ENCODE measurements at places on chromosomes 12 and 14.

DNA sequence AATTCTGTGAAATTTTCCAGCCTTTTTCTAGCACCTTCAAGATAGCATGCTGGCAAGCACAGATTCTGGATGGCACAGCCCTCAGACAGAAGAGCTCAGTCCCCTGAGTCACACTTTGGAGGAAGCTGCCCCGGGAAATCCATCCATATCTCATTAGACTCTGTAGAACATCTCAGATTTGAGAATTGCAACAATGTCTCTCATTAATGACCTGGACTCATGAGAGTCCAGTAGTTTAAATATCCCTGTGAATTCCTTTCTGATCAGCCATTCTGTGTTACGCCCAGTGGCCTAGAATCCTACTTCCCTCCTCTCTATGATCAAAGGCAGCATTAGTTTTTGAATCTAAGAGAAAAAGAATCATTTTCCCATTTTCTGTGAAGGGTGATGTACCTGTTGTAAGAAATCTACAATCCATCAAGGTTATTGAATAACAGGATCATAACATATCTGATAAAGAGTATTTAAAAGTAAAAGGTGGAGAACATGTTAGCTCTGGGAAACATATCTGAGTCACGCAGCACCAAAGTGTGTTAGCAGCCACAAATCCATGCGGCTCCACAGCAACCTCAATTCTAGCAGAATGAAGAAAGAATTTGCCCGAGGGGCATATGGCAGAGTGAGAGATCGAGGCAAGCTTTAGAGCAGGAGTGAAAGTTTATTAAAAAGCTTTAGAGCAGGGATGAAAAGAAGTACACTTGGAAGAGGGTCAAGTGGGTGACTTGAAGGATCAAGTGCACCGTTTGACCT lies 855.6 kb upstream of the TMEM132C start:
- DNase-seq: no peak

DNA sequence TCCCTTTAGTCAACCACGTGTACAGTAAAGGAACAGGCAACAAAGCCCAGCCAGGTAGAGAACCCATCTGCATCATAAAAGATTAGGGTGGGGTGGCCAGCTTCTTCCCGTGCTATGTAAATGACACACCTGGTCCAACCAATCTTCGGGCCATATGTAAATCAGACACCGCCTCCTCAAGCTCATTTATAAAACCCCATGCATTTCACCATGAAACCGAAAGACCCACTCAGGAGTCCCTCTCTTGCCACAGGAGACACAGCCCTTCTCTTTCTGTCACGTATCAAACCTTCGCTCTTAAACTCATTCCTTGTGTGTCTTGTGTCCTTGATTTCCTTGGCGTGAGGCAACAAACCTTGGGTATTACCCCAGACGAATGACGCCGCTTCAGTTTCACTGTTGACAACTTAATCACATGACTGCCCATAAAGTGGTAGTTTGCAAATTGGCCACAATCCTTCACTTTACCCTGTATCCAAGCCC lies 59.8 kb upstream of the TBPL2 start:
- DNase-seq: peak; percentile 48

DNA sequence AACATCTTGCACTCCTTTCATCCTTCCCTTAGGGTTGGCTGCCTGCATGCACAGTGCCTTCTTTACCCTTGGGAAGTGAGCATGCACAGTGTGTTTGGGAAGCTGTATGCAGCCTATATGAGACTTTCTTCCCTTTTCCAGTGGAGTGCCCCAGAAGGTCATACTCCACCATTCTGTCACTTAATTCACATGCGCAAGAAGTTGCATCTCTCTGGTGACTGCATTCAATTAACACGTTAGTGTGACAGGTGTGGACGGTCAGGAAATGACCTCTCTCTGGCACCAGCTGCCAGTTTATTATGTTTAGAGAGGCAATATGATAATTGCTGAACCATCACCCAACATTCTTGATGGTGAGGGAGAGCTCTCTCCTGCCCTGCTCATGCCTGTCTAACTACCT lies 770.0 kb downstream of the FLRT2 start:
- DNase-seq: no peak

DNA sequence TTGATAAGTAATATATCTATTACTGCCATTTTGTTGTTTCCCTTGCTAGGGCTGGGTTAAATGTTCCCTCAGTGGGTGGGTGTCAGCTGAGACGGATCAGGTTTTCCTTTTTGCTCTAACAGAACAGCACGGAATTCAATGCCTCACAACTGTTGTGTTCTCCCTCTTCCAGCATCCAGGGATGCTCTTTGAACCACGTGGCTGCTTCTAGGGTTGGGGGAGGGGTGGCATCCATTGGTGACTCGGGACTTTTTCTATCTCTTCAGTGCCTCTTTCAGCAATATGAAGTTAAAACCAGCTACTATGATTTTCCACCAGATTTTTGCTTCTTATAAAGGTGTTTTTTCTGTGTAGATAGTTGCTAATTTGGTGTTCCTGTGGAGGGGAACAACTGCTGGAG lies 884.9 kb upstream of the FOXG1 start:
- DNase-seq: no peak

DNA sequence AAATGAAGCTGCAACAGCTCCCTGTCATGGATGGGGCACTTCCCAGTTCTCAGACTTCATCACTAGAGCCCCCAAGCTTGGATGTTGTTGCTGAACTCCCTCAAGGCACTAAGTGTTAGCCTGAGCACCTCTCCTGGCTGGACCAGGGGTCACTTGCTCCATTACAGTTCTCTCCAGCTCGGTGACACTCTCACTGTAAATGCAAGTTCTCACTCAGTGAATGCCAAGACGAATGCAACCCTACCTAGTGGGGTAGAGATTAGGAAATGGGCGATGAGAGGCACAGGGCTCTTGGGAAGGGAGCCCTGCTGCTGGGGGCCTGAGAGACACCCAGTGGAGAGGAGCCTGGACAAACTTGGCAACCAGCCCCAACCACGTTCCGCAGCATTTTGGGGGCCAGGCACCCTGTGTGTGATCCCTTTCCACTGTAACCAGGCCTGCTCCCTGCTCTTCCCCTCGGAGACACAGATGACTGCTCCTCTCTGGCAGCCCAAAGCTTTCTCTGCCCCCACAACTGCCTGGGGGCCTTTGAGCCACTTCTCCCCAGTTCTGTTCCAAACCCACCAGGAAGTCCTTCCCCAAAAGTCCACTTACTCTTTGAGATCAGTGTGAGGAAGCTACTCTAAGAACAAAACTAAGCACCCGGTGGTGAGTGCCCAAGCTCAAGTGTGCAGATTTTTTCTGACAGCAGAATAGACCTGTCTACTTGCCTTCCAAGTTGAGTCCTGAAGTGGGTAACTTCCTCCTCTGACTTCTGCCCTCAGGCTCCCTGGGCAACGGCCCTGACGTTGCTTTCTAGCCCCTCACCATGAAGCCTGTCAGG lies 8.0 kb upstream of the SELPLG start:
- DNase-seq: no peak

DNA sequence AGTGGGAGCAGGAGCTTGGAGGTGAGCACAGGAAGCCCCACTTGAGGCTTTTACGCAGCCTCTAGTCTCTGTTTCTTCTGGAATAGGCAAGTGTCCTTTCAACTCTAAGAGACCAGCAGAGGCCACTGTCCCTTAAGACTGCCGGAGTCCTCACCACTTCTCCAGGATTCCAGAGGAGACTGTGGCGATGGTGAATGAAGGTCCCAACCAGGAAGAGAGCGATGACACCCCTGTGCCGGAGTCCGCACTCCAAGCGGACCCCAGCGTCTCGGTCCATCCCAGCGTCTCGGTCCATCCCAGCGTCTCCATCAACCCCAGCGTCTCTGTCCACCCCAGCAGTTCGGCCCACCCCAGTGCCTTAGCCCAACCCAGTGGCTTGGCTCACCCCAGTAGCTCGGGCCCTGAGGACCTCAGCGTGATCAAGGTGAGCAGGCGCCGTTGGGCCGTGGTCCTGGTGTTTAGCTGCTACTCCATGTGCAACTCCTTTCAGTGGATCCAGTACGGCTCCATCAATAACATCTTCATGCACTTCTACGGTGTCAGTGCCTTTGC lies 442 bp downstream of the FLVCR2 start:
- no peak for DNase-seq

DNA sequence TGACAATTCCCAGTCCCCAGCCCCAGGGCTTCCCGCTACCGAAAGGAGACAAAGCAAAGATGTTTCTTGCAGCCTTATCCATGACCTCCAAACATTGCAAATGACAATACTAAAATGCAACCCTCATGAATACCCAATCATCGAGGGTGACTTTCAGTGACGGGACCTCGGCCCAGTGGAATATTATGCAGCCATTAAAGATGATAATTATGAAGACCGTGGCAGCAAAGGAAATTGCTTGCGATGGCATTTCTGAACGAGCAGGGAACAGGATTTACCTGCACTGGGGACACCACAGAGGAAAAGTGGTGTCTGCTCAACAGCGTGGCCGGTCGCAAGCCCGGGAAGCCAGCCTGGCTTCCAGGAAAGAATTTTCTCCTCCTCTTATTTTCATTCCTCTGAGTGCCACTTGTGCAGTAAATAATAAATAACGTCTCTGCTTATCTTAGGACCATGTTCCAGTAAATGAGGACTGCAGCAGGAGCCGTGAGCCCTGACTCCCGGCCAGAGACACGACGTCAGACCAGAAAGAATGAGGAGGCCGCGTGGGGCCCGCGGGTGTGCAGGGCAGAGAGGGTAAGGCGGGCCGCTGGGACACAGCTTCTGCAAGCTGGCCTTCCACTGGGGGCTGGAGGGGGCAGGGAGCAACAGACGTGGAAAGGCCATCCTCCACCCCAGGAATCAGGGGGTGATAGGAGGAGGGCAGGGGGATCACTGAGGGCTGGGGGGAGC lies 6.6 kb downstream of the C14orf180 start:
- DNase-seq: no peak

- DNase-seq: no peak
Observed at GRCh38 chr14:99937475-99938244, 127.6 kb upstream of the EVL start.

DNA sequence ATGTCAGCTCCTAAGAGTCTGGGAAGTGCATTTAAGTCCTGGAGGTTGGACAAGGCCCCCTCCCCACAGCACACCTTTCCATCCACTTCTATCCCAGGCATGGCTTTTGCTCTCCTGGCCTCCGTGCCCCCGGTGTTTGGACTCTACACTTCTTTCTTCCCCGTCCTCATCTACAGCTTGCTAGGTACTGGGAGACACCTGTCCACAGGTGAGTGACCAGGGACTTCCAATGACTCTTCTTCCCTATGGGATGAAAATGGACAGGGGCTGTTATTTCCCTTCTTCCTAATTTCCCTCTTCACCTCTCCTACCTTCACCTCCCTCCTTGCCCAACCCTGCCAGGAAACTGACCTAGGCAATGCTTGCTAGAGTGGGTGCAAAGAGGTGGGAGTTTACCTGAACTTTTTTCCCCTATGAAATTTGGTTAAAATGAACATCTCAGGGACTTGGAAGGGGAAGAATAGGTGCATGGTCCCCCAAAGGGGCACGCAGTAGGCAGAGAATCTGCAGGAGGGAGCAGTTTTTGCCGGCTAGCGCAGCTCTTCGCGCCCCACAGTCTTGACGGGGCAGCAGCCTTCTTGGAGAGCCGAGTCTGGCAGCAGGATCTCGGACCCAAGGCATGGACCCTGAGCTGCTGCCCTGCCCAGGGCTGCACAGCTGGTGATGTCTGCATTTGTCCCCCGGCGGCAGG lies 9.2 kb downstream of the ARHGEF25 start:
- DNase-seq: no peak

DNA sequence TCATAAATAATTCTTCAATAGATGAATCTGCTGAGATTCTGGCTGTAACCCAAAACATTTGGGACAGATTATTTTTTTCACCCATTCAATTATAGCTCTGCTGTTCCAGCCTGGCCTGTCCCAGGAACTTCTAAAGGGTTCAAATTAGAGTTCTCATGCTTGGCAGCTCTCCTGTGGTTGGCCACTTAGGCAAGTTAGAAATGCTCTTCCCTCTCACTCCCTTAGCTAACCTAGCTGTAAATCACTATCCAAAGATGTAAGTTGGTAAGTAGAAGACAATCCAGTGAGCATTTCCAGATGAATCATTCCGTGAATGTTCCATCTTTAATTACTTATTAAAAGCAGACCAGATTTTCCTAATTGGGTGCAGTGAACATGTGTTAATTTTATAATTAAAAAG lies 760.4 kb upstream of the TBX3 start:
- no peak for DNase-seq

- DNase-seq: no peak
Observed at GRCh38 chr12:115323223-115323905, 639.4 kb upstream of the TBX3 start.

DNA sequence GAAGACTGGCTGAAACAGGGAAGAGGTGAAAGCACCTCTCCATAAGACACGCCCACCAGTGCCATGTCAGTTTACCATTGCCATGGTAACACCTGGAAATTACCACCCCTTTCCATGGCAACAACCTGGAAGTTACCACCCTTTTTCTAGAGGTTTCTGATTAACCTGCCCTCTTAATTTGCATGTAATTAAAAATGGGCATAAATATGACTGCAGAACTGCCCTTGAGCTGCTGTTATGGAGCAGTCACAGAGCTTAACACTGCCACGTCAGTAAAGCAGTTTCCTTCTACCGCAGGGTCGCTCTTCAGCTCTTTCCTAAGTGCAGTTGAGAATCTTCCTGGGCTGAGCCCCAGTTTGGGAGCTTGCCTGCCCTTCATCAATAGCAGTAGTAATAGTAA lies 55.2 kb downstream of the RASSF3 start:
- peak; percentile 10 for DNase-seq

DNA sequence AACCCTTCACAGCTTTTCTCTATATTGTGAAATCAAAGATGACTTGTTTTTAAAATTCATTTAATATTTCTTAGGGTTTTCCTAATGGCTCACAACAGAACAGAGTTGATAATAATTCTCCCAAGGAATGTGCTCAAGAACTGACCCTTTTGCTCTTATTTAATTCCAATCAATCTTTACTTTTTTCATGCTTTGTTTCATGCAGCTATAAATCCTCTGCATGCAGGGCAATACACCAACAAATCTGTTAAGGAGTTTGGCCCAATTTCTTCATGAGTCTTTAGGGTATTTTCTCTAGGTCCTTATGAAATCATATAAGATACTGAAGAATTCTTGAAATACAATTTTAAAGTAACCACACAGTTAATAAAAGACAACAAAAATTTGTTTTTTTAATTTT lies 264.2 kb downstream of the SLC6A15 start:
- no peak for DNase-seq

DNA sequence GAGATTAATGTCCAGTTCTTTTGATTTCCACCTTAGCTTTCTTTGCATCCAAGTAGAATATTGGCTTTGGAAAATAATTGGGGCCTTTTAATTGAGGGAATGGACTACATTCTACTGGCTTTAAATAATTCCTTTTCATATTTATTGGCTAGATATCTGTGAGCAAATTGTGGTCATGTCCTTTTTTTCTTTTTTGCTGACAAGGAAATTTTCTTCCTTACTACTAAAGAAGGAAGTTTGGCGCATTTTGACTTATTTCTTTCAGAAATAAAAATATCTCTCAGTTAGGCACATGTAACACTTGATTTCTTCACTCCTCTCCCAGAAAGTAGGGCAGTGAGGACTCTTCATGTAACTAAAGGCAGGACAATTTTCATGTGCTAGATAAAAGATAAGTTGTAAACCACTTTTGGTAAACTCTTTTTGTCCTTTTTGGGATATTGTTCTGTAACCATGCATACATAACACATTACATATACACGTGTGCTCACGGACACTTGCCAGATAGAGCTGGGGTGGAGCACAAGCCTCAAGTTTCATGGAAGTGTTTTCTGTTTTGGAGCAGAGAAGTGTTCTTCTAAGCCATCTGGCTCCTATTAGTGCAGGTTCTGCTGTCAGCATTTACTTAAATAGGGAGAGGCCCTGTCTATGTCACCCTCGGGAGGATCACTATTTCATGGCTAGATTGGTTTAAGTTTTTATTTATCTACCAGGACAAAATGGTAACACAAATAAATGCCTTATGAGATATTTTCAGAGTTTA lies 85.1 kb upstream of the LRIG3 start:
- DNase-seq: no peak
